A549 treated with CORT108297 at 1 μM for 4 hours (cell line): ENCODE measurements at places on chromosomes 3 and 15. TPM values are rescaled to one million over a fixed set of nuclear protein-coding genes. Genes with fewer than 3 reads are reported as not detected.

VILL gene
- 0.12 to 0.18 TPM (median 0.16 TPM) in 5 replicates for total RNA-seq

SLC28A1 gene
- total RNA-seq: 0.05 TPM in 2 of 5 replicates, not detected in the others

AHSG gene
- total RNA-seq: 0.05 to 0.09 TPM in 2 of 5 replicates, not detected in the others

PLCL2 gene
- total RNA-seq: 5.0 to 8.0 TPM (median 5.7 TPM) in 5 replicates

TSC22D2 gene
- total RNA-seq: 10.9 to 15.5 TPM (median 11.9 TPM) in 5 replicates

KCNH8 gene
- total RNA-seq: 0.05 TPM in 1 of 5 replicates, not detected in the others

RLBP1 gene
- total RNA-seq: not detected in 5 replicates

SLC38A3 gene
- 0.02 to 0.23 TPM (median 0.08 TPM) in 4 of 5 replicates, not detected in the other for total RNA-seq

GP5 gene
- total RNA-seq: not detected in 5 replicates

SPATA12 gene
- 0.32 to 0.53 TPM (median 0.47 TPM) in 5 replicates for total RNA-seq

PATL2 gene
- 0.07 to 0.30 TPM (median 0.26 TPM) in 4 of 5 replicates, not detected in the other for total RNA-seq

ZMYND10 gene
- total RNA-seq: 0.93 to 1.8 TPM (median 1.1 TPM) in 5 replicates

AAGAB gene
- 65.9 to 81.3 TPM (median 68.6 TPM) in 5 replicates for total RNA-seq
